NCI-H1930 (cell line): ENCODE measurements at places on chromosomes 3 and 15.

- DNase-seq = no peak
These were observed 156.3 kb upstream of the TMC3 start for GRCh38 chr15:81530271-81530691.

DNA sequence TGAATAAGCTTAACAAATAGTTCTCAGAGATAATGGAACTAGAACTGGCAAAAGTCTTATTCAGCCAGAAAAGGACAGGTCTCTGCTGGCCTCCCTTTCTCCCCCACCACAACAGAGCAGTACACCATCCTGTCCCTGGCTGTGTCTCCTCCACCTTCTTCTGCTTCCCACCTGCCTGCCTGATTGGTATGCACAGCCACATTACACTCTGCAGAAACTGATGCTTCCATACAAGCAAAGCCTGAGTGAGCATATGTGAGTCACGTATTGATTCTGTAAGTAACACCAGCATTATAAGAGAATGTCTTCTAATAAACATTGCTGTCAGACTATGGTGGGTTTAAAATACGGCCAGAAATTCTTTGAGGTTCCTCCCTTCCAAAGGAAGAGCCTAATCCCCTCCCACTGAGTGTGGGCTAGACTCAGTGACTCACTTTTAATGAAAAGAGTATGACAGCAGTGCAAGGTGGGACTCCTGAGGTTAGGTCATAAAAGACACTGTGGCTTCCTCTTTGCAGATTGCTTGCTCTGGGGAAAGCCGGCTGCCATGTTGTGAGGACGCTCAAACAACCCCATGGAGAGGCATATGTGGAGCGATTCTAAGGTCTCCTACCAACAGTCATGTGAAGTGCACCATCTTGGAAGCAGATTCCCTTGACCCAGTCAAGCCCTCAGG, 44.4 kb downstream of the ANXA2 start:
- DNase-seq = no peak

GRCh38 chr3:37255990-37256308, 81.6 kb upstream of the LRRFIP2 start:
- DNase-seq = no peak

- DNase-seq = no peak
These were observed 1777.1 kb downstream of the OTOL1 start for GRCh38 chr3:163273694-163274093.

- no peak for DNase-seq
These were observed 16.5 kb upstream of the PLOD2 start for GRCh38 chr3:146177519-146177918.

DNA sequence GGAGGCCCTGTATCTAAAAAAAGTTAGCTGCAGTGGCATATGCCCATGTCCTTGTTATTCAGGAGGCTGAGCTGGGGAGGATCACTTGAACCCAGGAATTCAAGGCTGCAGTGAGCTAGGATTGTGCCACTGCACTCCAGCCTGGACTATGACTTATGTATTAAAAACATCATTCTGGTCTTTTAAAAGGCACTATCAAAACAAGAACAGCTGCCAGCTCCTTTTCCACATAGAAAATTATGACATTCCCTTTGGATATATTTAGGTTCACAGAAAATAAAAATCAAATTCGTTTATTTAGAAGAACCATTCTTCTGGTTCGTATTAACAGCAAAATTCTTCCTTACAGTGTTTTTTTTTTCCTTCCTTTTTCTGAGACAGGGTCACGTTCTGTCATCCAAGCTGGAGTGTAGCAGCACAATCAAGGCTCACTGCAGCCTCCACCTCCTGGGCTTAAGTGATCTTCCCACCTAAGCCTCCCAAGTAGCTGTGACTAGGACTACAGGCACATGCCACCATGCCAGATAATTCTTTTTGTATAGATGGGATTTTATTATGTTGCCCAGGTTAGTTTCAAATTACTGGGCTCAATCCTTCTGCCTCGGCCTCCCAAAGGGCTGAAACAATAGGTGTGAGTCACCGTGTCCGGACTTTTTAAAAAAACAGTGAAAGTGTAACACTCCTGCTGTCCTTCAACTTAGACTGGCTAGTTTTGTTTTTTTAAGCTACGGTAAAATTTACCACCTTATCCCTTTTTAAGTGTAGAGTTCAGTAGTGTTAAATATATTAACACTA, 13.9 kb downstream of the ICE2 start:
- no peak for DNase-seq

DNA sequence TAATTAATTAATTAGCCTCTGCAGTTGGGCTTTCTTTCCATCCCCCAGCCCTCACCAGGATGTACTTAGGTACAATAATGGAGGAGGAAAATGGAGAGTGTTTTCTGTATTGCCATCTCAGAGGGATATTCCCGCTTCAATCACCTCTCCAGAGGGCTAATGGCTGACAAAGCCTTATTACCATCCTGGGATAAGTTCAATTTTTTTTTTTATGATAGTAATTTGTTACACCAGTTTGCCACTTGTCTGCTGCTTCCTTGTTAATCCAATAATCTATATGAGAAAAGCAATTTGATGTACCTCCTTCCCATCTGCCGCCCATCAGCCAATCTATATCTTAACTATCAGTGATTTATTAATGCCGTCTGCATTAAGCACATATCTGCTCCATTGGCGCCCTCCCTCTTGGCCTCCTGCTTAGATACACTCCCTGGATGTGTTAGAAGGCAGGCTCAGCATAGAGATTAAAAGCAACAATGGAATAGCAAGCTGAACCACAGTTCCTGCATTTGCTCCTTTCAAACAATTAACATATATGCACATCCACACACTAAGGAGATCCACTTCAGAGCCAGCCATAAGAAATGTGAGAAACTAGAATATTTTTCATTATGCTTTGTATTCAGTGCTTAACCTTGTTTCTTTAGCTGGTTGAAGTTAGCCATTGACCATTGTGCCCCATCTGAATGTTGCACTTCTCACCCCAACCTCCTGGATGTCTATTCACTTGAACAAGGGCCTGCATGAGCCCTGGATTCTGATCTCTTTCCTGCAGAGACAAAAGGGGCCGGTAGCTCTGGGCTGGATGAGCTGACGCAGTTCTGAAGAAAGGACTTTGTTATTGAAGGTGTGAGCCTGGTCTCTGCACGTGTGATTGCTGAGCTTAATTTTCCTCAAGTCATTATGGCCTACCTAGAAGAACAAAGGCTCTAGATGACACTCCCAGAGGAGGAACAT, 237.3 kb upstream of the GAP43 start:
- DNase-seq = no peak

- no peak for DNase-seq
These were observed 92.3 kb downstream of the ZNF621 start for GRCh38 chr3:40617084-40617483.

DNA sequence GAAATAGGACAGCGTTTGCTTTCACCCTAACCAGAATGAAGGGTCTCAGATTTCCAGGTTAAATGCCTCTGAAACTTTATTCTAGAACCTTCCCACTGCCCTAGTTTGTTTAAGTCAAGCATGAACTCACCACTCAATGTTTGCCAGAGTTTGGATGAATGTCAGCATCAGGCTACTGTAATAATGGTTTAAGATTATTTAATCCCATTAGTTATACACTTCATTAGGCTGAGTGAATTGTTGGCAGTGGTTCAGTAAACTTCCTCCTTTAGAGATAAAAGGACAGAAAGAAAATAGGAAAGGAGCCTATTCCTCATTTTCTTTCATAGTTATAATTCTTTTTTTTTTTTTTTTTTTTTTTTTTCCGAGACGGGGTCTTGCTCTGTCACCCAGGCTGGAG, 401.9 kb upstream of the TPRG1 start:
- DNase-seq = no peak

GRCh38 chr3:43390255-43390588, 103.9 kb downstream of the SNRK start:
- no peak for DNase-seq

- no peak for DNase-seq
These were observed 1.8 kb downstream of the FETUB start for GRCh38 chr3:186642014-186642413.

GRCh38 chr3:177338697-177339219, 141.5 kb upstream of the TBL1XR1 start:
- no peak for DNase-seq
